T-helper 1 cell (primary cell): ENCODE measurements at places on chromosomes 5 and 9.
A peak's percentile ranks its signal among the peaks of the same experiment; 100 is the strongest.

GRCh38 chr5:163730206-163730756, 224.9 kb downstream of the MAT2B start:
- DNase-seq: no peak

- no peak for DNase-seq
These were observed 38.8 kb downstream of the SFXN1 start for GRCh38 chr5:175516933-175517823.

DNA sequence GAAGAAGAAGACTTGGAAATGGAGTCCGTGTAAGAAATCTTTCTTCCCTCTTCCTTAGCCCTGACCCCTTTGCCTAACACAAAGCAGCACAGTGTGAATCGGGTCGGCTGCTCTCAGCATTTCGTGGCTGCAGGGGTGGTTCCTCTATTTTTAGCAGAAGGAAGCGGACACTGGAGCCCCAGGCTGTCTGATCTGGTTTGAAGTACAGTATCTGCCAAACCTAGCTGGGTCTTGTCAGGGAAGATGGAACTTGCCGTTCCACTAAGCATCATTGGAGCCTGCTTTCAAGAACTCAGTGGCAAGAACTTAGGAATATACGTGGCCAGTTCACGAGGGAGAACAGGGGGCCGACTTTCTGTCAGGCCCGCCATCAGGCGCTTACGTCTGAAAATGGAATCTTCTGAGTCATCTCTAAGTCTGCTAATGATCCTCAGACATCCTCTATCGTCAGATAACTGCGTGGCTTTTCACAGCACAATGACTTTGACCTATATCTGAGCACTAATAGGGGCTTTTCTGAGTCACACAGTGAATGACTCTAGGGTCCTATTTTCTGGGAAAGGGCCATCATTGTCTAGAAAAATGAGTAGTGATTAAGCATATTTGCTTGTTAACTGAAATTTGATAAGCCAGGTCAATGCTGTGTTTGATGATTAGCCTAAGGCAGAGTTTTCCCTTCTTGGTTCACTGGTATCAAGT, 43.3 kb upstream of the NCS1 start:
- DNase-seq: peak; percentile 87

DNA sequence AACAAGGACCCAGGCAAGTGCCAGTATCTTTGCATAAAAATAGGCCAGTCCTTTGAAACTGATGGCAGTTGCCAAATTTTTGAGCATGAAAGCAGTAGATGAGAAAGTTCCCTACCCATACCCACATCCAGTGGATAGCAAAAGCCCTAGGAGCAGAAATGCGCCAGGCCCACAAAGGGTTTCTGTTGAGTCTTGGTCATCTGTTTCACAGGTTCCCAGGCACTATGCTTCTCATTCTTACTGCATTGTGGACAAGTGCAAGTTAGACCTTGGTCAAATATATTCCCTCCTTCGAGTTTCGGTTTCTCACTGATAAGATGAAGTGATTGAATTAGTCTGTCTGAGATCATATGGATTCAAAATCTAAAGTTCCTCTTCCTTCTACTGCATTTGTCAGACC, 152.3 kb downstream of the NR3C1 start:
- DNase-seq: no peak
